Activated T-helper 17 cell treated with anti-CD3 and anti-CD28 coated beads, Interleukin-2, amount 50 U/mL, for 72 hours (primary cell): ENCODE measurements at places on chromosomes 2 and 18.

- ATAC-seq, result no peak
Measured at GRCh38 chr2:30181176-30181575, 34.4 kb downstream of the YPEL5 start.

GRCh38 chr2:161352719-161353118 is 44.5 kb downstream of the PSMD14 start:
- ATAC-seq, result no peak

DNA sequence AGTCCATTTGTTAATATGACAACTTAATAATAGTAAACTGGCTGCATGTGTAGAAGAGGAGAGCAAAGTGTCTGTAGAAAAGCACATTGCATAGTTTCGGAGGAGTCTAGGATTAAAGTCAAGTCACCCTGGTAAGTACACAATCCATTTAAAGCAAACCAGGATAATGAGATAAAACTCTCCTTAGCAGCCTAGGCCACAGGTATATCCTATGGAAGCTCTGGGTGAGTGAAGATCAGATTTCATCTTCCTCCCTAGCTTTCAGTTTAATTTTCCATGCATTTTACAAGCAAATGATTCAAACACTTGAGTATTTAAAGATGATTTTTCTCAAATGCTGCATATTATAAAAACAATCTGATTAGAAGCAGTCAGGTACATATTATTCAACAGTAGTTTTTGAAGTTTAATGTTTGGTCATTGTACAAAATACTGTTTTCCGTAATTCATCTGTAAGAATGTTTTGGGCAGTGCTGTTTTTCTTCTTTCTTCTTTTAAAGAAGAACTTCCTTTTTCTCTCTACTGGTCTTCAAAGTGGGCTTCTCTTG is 10.2 kb downstream of the CERS6 start:
- ATAC-seq, result no peak

DNA sequence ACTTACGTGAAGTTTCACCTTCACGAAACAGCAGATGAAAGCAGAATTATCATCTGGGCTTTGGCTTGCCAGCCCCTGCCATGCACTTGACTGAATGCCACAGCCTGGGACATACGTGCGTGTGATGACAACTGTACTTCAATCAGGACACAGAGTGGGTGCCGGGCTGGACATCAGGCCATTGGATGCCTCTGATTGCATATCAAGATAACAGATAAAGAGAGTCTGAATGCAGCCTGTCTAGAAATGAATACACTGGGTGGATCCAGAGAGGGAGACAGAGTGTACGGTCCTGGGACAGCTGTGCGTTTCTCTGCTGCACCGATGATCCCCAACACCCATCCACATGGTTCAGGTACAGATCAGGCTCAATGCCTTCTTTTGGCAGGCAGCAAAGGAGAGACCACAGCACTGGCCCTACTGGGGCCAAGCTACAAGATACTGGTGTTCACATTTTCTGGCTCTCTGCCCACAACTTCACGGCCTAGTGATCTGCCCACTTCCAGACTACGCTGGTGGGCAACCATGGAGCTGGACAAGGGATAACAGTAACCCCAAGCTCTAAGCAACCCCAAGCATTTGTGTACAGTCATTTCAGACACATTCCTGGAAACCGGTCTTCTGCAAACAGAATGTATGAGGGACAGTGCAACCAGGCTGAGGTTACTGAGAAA is 35.6 kb downstream of the FBLN7 start:
- peak; percentile 76 for ATAC-seq

GRCh38 chr2:1750933-1751766 is 6.8 kb upstream of the PXDN start:
- no peak for ATAC-seq

GRCh38 chr2:165745916-165746315 is 48.1 kb downstream of the GALNT3 start:
- ATAC-seq, result no peak

DNA sequence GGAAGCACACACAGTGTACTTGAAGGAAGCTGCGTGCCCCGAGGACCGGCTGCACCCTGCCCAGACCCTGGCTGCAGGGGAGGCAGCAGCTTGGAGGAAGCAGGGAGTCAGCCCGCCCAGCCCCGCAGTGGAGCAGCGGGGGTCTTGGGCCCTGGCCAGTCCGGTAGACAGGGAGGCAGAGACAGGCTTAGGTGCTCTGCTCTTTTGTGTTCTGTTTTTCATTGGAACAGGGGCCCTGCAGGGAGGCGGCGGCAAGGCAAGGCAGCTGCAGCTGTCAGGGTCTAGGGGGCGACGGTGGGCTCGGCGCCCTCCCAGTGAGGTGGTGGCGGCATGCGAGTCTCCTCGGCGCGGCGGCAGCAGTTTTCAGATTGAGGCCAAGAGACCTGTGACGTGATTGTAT is 53.3 kb upstream of the TFCP2L1 start:
- no peak for ATAC-seq

DNA sequence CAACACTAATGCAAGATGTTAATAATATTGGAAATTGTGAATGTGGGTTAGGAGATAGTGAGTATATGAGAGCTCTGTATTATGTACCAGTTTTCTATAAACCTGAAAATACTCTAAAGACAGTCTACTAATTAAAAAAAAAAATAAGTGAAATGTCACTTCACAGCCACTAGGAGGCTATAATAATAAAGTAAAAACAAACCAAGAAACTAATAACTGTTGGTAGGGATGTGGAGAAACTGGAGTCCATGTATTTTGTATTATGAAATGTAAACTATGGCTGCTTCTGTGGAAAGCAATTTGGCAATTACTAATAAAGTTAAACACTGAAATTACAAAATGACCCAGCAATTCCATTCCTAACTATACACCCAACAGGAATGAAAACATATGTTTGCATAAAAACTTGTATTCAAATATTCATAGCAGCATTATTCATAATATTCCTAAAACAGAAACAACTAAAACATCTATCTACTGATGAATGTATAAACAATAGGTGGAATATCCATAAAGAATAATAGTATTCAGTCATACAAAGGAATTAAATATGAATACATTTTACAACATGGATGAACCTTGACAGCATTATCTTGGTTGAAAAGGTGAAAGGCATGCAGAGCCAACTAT is 36.2 kb downstream of the CCDC178 start:
- no peak for ATAC-seq

DNA sequence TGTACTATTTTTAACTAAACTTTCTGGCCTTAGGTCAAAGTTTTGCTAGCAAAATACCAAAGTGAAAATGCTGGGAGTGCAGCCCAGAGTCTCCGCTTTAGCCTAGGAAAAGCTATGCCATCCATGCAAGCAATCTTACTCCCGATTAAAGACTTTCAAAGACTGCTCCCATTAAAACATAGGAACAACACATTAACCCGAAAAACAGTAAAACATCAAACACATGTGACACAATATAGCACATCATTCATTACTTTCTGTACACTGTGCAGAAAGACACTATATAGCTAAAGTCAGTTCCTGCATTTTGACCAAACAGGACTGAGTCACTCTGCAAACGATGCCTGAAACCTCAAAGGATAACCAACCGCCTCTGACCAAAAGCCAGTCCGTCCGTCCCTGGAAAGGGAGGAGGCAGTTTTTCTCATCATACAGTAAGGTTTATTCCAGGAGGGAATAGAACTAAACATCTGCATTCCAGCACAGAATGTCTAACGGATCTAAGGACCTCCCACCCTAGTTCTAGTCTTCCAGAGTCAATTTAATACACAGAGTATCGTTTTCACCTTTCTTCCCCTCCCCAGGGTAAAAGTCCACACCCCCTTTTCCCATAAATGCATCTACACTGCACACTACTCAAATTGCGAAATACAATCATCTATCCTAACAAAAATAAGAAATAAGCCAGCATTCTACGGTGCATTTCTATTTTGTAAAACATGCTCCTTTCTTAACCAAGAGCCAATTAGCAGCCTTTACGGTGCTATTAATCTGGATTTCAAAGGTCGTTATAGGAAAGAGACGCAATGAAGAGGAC is 1.7 kb downstream of the ROCK2 start:
- ATAC-seq, result peak; percentile 43

- peak; percentile 85 for ATAC-seq
Measured at GRCh38 chr18:54805571-54806334, 22.5 kb upstream of the RAB27B start.

- ATAC-seq, result no peak
Measured at GRCh38 chr2:40343902-40344301, 108.0 kb downstream of the SLC8A1 start.

DNA sequence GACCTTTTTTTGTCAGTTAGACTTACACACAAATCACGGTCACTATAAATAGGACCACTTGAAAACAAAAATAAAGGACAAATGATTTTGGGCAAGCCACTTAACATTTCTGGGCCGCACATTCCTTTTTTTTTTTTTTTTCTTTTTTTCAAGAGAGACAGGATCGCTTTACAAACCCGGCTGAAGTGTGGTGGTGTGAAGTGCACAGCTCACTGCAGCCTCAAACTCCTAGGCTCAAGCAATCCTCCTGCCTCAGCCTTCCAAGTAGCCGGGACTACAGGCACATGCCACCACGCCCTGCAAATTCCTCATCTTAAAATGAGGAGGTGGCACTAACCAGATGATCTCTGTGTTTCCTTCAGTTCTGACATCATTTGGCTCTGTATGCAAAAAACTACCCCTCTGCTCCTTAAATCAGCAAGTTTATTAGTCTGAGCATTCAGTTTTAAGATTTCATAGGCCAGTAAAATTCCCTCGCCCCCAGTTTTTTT is 28.3 kb upstream of the MRO start:
- ATAC-seq, result no peak

GRCh38 chr18:70058916-70059315 is 111.2 kb upstream of the CD226 start:
- no peak for ATAC-seq

DNA sequence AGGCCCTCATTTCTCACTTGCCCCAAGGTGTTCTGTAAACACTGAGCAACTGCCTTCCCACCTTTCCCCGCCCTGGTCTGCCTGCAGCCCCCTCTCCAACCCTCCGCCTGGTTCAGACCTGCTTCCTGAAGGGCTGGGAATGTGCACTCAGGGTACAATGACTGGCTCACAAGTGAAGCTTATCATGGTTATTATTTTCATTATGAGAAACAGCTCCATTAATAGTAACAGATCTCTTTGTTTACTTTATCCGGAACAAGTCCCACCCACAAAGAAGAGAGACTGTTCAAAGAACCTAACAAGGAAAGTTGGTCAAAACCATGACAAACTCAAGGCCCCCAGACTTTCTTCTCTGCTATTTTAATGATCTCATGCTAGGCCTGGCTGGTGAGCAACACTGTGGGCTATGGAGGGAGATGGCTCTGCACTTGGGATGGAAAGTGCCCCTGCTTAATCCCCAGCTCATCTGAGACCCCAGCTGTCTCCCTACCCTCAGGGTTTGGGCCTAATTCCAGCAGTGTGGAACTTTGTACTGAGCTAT is 36.7 kb downstream of the ARHGAP25 start:
- ATAC-seq, result peak; percentile 17

GRCh38 chr2:219848882-219849281 is 221.5 kb downstream of the SLC4A3 start:
- no peak for ATAC-seq

DNA sequence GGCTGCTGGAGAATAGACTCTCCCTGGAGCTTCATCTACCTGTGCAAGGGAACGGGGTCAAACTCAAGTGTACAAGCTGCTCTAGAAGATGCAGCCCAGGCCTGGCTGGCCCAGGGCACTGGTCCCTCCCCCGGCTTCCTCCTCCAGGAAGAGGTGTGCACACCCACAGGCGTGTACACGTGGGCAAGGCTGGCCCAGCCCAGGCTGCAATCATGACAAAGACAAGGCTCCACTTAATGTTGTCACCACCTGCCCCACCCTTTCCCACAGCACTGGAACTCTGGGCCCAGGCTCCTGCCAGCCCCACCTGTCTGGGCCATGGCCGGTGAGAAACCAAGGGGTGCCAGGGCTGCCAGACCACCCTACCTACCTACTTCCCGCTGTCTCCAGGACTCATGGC is 29.6 kb upstream of the ALPP start:
- ATAC-seq, result peak; percentile 29

GRCh38 chr2:10246831-10247230 is 55.9 kb upstream of the HPCAL1 start:
- ATAC-seq, result no peak

DNA sequence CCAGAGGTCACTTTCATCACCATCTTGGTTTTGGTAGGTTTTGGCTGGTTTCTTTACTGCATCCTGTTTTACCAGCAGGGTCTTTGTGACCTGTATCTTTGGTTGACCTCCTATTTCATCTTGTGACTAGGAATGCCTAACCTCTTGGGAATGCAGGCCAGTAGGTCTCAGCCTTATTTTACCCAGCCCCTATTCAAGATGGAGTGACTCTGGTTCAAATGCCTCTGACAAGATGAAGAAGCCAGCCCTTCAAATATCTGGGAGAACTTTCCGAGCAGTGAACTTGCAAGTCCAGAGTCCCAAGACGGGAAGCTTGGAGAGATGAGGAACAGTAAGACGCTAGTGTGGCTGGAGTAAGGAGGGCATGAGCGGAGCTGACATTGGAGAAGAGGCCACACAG is 28.6 kb downstream of the PROKR1 start:
- ATAC-seq, result no peak

- no peak for ATAC-seq
Measured at GRCh38 chr2:14952400-14952963, 320.0 kb downstream of the LRATD1 start.

GRCh38 chr2:9477914-9478313 is 3.6 kb downstream of the IAH1 start:
- no peak for ATAC-seq

- ATAC-seq, result no peak
Measured at GRCh38 chr2:11405599-11406266, 60.2 kb downstream of the E2F6 start.

- ATAC-seq, result peak; percentile 29
Measured at GRCh38 chr2:235640926-235641723, 147.3 kb downstream of the AGAP1 start.

DNA sequence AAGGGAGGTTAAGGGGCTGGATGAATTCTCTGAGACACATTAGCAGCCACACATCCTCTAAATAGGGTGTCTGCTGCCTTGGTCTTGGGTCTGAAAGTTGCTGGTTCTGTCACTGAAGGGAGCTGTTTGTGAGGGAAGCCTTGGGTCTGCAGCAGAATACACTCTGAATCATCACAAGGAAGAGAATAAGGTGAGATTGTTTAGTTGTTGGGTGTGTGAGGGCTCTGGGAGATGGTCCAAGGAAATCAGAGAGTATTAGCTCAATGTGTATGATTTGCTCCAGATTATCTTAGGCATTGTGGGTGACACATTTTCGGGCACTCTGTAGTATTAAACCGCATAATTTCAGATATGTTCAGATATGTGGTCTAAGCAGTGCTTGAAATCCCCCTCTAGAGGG is 548.5 kb downstream of the SLC4A3 start:
- ATAC-seq, result no peak

GRCh38 chr2:69482471-69482870 is 45.2 kb upstream of the NFU1 start:
- no peak for ATAC-seq

- ATAC-seq, result no peak
Measured at GRCh38 chr2:6948677-6949351, 31.6 kb downstream of the RNF144A start.

- no peak for ATAC-seq
Measured at GRCh38 chr2:7012141-7012764, 95.0 kb downstream of the RNF144A start.

GRCh38 chr18:3688690-3689089 is 238.7 kb downstream of the TGIF1 start:
- no peak for ATAC-seq
